Stimulated activated CD4-positive, alpha-beta T cell treated with anti-CD3 and anti-CD28 coated beads, Interleukin-2, amount 100 ng/mL, for 4 hours (primary cell): ENCODE measurements at places on chromosomes 5 and 9.

DNA sequence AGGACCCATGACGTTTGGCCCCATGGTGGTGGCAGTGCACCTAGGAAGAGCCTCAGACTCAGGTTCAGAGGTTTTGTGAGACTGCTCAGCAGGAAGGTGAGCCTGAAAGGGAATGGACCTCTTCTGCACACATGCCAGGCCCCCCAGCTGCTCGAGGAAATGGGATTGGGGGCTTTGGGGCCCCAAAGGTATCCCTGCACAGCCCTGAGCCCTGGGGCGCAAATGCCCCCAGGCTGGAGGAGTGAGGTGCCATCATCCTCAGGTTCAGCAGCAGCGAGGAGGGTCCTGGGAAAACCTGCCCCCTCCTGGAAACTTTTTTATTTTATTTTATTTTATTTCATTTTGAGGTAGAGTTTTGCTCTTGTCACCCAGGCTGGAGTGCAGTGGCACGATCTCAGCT lies 171.8 kb upstream of the MVB12B start:
- DNase-seq = no peak

DNA sequence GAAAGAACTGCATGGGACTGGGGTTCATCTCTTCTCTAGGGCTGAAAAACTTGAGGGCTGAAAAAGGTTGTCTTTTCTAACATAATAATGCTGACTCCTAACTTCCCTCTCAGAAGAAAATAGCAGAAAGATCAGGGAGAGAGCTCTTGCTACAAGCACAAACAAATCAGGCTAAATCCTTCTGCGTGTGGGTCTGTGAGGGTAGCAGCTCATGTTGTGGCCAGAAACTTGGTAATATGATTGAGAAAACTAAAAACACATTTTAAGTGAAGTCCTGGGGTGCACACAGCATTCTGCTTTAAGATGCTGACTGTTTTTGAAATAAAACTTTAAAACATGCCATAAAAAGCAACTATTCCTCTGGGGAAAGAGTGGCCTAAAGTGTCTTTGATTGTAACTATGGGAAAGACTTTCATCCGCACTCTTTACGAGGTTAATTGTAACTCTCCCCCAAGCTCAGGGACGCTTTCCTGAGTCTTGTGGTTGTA lies 56.7 kb downstream of the SAXO1 start:
- no peak for DNase-seq

DNA sequence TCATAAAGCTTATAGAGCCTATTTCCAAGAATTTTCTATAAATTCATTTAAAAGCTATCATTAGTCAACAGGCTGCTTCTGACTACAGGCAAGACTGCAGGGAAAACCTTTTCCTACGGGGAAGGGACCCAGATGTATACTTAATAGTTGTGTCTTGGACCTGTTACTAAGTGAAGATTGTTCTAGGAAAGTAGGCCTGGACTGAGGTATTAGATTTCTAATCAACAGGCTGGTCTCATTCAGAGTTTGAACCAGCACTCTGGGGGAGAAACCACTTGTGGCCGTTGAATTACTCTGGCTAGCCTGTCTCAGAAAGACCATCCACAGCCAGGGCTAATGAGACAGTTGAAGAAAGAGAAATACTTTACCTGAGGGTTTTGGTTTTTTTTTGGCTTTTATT lies 60.0 kb downstream of the IL6ST start:
- no peak for DNase-seq

DNA sequence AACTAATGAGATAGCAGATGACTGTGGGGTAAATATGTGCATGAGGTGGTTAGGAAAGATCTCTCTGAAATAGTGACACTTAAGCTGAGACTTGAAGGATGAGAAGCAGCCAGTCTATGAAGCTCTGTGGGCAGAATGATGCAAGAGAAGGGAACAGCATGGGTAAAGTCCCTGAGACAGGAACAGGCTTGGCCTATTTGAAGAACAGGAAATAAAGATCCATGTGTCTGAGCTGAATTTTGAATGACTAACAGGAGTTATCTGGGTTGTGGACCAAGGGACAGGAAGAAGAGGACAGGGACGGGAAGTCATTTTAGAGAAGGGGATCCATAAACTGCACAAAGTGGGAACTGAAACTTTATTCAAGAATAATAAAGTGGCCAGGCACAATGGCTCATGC lies 25.6 kb upstream of the HMGCS1 start:
- no peak for DNase-seq

DNA sequence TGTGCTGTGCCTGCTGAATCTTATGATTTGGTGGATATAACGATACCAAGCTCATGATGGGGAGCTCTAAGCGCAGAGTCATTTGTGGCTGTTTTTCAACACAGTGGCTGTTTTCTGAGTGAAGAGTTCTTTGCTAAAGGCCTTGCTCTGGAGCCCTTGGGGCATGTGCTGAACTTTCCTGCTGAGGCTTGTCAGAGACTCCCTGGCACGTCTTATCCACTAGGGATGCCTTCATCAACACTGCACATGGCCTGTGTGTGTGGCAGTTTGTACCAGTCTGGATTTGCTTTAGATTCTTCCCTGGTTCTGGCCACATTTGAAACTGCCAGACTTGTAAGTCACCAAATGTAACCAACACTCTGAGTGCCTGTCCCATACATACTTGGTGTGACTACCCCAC lies 188.2 kb downstream of the DMRT2 start:
- DNase-seq = no peak

DNA sequence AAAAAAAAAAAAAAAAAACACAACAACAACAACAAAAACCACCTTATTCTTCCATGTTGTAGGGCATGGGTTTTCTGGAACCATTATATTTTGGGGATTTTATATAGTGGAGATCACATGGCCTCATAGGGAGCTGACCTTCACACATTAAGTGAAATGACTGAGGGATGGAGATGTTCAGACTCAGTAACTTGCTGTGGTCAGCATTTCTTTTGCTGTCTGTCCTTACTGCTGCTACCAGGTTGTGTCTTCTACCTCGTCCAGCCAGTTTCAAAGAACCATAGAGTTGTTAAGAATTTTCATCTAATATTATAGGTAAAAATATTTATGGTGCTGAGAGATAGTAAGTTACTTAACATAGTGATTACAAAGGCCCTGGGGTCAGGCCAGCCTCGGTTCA lies 107.6 kb downstream of the PDE8B start:
- DNase-seq = no peak

DNA sequence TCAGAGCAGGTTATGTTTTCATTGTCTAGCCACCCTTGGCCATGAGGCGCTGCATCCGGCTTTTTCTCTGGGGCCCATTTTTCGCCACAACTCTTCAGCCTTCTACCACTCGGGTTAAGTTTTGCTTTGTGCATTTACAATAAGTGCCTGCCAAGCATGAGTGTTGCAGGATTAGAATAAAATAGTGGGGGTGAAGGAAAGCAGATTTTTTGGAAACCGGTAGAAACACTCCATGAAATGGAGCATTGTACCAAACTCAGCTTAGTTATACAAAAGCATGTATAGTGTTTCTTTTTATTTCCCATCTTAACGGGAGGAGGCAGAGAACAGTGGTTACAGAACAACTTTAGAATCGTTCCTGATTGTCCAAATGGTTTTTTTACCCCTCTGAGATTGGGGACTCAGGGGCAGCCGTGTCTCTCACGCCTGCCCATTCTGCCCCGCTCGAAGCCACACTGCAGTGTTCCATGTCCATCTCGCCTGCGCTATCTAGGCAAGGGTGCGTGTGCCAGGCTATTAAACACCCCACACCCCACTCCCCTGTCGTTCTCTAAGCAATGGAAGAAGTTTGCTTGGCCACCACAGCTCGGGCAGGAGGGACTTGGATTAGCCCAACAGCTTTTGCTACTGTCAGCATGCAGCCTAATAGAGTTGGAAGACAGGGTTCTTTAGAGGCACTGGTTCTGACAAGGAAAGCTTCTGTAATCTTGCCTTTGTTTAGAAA lies 268.8 kb upstream of the WWC1 start:
- DNase-seq = no peak

DNA sequence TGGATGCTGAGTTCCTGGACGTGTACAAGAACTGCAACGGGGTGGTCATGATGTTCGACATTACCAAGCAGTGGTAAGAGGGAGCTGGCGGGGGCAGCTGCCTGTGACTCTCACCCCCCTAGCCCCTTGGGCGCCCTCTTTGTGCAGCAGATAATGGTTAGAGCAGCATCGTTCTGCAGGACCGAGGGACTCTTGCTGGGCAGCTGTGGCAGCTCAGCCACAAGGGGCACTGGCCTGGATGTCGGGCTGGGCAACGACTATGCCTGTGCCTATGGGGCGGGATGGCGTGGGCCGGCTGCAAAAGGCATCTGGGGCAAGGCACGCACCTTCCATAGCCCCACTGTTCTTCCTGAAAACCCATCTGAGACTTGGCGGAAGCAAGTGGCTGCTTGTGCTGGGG lies 12.9 kb upstream of the AJM1 start:
- no peak for DNase-seq

GRCh38 chr5:173232499-173233346 lies 2.3 kb downstream of the NKX2-5 start:
- DNase-seq = no peak
